ENCODE measurements at places on chromosomes 1 and 21. TPM values are rescaled to one million over a fixed set of nuclear protein-coding genes. Genes with fewer than 3 reads are reported as not detected.

Gene KRTAP19-3
- not detected for total RNA-seq

- no peak for DNase-seq
Measured at GRCh38 chr1:187236199-187236598, 407.4 kb downstream of the PLA2G4A start.

Gene TNFAIP8L2
- 6.9 TPM for total RNA-seq

- DNase-seq = no peak
Measured at GRCh38 chr1:162070094-162070748, 730 bp downstream of the NOS1AP start.

Gene AIRE
- total RNA-seq = not detected

Gene VPS45
- 37.1 TPM for total RNA-seq

GRCh38 chr1:61463220-61463619, 261.7 kb downstream of the TM2D1 start:
- DNase-seq = no peak
